Activated CD4-positive, alpha-beta T cell treated with anti-CD3 and anti-CD28 coated beads, Interleukin-2, amount 50 U/mL, for 4 hours (primary cell): ENCODE measurements at places on chromosomes 12 and 14.

DNA sequence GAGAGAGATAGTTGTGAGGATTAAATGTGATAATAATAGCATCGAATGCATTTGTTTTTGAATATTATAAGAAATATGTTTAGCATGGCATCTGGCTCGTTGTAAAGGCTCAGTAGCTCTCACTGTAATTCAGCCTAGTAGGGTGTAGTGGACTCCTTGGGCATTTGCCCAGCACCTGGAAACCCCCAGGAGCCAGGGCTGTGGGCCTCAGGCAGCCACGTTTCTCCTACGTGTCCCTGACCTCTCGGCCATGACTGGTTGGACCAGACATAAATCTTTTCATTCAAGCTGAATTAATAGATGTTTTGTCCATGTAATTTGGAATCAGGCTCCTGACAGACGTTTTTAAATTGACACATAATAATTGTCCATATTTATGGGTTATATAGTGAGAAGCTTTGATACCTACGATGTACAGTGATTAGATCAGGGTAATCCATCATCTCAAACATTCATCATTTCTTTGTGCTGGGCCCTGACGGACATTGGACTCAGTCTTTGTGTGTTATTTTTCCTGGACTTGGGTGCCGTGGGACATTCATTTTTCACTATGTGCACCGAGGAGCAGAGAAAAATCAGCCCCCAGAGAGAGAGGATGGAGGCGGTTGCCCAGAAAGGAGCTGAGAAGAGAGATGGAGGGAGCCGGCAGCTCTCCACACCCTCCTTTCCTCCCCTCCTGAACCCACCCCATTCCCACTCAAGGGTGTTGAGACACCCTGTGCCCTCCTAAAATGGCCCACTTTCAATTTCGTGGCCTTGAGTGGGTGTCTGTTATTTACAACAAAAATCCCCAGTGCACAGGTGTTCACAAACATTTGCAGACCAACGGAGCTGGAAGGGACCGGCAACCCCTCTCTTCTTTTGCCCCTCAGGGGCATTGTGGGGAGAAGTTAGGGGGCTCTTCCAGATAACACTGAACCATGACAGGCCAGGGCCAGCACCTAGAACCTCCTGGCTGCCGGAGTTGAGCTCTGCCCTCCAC is 296.4 kb downstream of the DPF3 start:
- no peak for DNase-seq

DNA sequence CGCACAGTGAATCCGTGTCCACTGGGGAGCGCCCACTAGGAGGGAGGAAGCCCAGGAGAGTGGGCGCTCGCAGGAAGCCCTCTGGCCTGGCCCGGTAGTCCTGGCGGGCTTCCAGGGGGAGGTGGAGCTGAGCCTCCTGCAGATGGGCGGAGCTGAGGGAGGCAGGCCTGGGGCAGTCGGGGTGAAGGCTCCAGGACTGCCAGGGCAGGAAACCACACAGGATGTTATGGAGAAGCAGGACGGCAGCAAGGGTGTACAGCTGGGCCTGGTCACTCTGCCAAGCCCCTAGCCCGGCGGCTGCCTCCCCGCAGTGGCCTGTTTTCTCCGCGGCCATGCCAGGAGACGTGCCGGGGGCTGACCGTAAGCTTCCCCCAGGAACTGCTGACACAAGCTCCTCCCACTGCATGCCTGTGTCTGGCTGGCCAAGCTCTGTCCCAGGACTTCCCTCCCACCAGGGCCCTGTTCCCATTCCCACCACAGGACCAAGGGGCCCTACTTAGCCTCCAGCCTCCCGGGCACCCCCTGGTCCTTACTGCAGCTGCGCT is 143.4 kb upstream of the C14orf180 start:
- DNase-seq, result no peak

GRCh38 chr12:87234898-87235297 is 794.3 kb downstream of the C12orf50 start:
- DNase-seq, result no peak

- no peak for DNase-seq
Observed at GRCh38 chr14:104856869-104857860, 7.9 kb upstream of the CEP170B start.

- DNase-seq, result no peak
Observed at GRCh38 chr12:71782017-71782416, 27.4 kb downstream of the RAB21 start.
